ENCODE measurements at places on chromosomes 2 and 18.

GRCh38 chr2:225458431-225459117 is 59.1 kb downstream of the NYAP2 start:
- DNase-seq: no peak

DNA sequence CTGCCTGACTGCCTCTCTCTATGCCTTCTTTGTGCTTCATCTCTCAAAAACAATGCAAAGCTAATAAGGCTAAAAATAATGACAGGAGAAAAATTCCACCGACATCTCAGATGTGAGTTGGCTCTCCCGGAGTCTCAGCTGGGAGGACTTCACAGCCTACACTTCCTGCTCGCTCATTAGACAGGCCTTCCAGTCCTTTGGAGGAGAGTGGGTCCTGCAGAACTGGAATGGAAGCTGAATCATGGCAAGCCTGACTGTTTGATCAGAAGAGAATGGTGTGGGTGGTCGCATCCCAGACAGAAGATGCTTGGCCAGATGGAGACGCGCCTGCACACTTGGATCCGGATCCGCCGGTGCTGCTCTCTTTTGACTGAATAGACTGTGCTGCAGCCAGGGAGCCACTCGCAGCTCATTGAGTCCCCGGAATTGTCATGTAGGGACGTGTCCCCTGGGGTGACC is 49.7 kb downstream of the TRIB2 start:
- DNase-seq: no peak

GRCh38 chr2:214005337-214005736 is 405.5 kb upstream of the VWC2L start:
- DNase-seq: no peak

- no peak for DNase-seq
These were observed 55.5 kb upstream of the HS6ST1 start for GRCh38 chr2:128374001-128374710.

- no peak for DNase-seq
These were observed 43.9 kb upstream of the RAB11FIP5 start for GRCh38 chr2:73156539-73157124.

DNA sequence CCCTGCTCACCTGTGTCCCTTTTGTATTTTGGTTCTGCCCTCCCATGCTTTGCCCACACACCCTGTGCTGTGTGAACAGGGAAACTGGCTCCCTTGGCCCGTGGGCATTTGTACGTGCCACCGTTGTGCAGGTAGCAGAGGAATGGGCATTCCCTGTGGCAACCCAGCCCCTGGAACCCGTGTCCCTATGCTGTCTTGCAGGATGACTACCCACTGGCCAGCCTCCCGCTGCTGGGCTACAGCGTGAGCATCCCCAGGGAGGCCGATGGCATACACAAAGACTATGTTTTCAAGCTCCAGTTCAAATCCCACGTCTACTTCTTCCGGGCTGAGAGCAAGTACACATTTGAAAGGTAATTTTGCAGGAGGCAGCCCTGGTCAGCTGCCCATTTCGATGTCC is 15.3 kb downstream of the STK25 start:
- no peak for DNase-seq

DNA sequence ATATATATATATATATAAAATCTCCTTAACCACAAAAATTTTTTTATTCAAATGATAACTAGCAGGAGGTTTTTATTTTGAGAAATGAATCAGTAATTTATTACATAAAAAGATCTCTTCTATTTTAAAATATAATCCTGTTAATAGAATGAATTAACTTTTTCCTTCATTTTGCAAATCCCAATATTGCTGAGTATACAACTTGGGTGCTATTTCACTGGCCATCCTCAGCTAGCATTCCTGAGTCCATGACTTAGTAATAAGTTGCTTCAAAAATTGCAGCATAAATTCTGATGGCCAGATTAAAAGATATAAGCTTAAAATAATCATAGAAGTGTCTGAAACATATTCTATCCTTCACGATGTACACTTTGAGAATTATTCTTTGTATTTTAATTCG is 155.6 kb downstream of the FSIP2 start:
- no peak for DNase-seq

DNA sequence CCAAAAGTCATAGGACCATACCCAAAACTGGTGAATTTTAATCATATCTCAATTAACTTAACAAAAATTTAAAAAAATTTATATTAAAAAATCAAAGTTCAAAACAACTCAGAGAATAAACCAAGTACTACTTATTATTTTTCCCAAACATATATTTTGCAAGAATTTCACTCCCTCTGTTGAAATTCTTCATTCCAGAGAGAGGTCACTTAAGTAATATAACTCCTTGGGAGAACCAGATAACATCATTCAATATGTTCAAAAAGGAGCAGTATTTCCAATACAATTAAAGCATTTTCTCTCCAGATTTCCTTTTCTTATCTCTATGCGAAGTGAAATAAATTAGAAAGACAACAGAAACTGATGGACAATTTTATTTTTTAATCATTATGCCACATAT is 165.9 kb upstream of the RND3 start:
- DNase-seq: no peak
